ENCODE measurements at places on chromosomes 1 and 21. TPM values are rescaled to one million over a fixed set of nuclear protein-coding genes. Genes with fewer than 3 reads are reported as not detected.

DNA sequence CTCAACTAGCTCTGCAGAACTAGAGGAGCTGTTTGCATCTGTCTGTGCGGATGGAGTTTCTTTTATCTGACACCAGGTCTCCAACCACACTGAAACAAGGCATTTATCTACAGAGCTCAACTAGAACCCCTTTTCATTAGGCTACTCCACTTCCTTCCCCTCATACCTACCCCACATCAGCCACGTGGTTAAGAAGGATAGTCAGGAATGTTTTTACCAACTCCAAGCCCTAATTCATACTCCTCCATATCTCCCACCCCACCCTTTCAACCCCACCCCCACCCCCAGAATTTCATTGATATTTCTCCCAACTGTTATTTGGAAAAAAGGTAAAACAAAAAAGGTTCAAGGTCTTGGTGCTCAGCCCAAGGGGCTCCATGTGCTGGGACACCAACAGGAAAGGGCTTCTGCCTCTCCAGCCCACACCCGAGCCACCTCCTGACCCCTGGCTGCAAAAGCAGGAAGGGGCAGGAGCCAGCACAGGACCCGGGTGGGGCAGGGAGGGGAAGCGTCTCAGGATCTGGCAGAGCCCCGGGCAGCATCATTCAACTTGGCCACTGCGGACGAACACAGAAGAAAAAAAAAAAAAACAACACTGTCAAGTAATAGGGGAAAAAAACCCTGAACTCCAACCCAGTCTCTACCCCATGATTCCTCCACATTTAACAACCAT, 7.0 kb downstream of the ENSA start:
- peaks cover 12% of the 10 kb centered on the region for H3K36me3 ChIP-seq
- DNase-seq: peak; percentile 71
- no peaks in the 10 kb centered on the region for H3K27me3 ChIP-seq
- H3K27ac ChIP-seq: peak overlapping the region; percentile 71
- no peak overlapping the region for H3K4me3 ChIP-seq
- H3K4me1 ChIP-seq: peaks cover 46% of the 10 kb centered on the region

- no peak overlapping the region for H3K4me3 ChIP-seq
- H3K27me3 ChIP-seq: no peaks in the 10 kb centered on the region
- H3K27ac ChIP-seq: no peak overlapping the region
- no peaks in the 10 kb centered on the region for H3K36me3 ChIP-seq
Measured at GRCh38 chr1:182122256-182122912, 60.9 kb upstream of the ZNF648 start.

KCNE1 gene
- polyA plus RNA-seq: not detected

ABCA4 gene
- polyA plus RNA-seq: not detected

DNA sequence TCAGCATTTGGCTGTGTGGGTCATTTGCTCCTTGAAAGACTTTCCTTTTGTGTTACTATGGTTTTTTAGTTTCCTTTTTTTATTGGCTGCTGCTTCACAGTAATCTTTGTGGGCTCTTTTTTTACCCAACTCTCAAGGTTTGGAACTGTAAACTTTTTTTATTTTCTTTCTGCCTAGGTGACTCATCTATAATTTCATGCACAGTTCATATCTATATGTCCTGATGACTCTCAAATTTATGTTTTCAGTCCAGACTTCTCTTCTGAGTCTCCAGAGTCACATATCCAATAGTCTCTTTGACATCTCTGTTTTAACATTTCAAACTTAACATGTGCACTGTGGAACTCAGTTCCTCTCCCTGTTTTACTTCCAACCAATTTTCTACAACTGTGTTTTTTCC, 83.4 kb downstream of the ATF6 start:
- no peak for DNase-seq
- H3K27ac ChIP-seq: no peak overlapping the region
- H3K36me3 ChIP-seq: peaks cover 4% of the 10 kb centered on the region
- no peak overlapping the region for H3K4me3 ChIP-seq
- H3K4me1 ChIP-seq: no peaks in the 10 kb centered on the region

GRCh38 chr1:220882061-220882891, 3.0 kb downstream of the HLX start:
- peak overlapping the region; percentile 46 for H3K27ac ChIP-seq
- H3K4me3 ChIP-seq: peak overlapping the region; percentile 100
- peak; percentile 49 for DNase-seq
- H3K27me3 ChIP-seq: no peaks in the 10 kb centered on the region
- peaks cover 47% of the 10 kb centered on the region for H3K36me3 ChIP-seq
- peaks cover 3% of the 10 kb centered on the region for H3K4me1 ChIP-seq

DNA sequence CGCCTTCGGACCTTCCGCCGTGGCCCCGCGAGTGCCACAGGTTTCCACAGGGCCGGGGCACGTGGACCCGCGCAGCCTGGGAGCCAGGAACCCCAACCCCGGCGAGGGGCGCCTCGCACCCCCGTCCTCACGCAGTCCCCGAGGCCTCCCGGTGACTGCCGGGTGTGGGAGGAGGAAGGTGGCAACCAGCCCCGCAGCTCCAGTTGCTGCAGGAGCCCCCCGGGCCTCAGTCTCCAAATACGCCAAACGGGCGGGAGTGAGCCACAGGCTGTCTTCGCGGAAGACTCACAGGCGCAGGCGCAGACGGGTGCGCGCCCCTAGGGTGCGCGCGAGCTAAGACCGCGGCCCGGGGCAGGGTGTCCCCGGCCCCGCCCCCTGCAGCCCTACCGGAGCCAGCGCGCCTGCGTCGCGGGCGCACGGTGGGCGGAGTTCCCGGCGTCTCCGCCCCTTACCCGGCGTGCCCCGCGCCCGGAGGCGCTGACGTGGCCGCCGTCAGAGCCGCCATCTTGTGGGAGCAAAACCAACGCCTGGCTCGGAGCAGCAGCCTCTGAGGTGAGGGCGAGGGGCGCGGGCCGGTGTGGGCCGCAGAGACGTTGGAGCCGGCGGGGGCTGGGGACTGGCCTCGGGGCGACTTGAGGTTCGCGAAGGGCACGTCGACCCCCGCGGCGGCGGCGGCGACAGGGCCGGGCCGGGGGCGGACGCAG, at the start of gene ARF1:
ARF1 (plus strand) TSS at position 495 of the 704 bp plus-strand sequence. CDS start 14,407 bp downstream, outside the sequence.
- H3K4me1 ChIP-seq: peaks cover 43% of the 10 kb centered on the region
- no peaks in the 10 kb centered on the region for H3K27me3 ChIP-seq
- peak; percentile 91 for DNase-seq
- H3K27ac ChIP-seq: peak within 1 kb of the TSS; percentile 100
- no peaks in the 10 kb centered on the region for H3K36me3 ChIP-seq

GRCh38 chr1:212106286-212106792, 70.8 kb downstream of the DTL start:
- no peak for DNase-seq
- H3K36me3 ChIP-seq: no peaks in the 10 kb centered on the region
- H3K27ac ChIP-seq: no peak overlapping the region

DNA sequence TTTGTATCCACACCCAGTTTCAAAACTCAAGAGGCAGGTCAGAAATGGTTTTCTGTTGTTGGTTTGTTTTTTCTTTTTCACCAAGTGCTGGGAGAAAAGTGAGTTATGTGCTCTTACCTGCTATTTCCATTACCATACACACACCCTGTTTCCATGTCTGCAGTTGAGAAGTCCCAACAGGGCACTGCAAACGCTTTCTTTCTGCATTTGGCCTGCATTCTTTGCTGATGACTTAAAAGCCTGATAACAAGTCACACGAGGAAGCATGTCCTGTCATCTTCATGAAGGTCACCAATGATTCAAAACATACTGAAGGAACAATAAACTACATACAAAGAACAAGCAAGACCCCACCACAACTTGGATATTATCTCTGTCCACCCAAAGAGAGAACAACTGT, 24.8 kb upstream of the KCNE1 start:
- DNase-seq: no peak
- H3K4me1 ChIP-seq: peaks cover 17% of the 10 kb centered on the region
- H3K27me3 ChIP-seq: no peaks in the 10 kb centered on the region
- H3K27ac ChIP-seq: no peak overlapping the region

DNA sequence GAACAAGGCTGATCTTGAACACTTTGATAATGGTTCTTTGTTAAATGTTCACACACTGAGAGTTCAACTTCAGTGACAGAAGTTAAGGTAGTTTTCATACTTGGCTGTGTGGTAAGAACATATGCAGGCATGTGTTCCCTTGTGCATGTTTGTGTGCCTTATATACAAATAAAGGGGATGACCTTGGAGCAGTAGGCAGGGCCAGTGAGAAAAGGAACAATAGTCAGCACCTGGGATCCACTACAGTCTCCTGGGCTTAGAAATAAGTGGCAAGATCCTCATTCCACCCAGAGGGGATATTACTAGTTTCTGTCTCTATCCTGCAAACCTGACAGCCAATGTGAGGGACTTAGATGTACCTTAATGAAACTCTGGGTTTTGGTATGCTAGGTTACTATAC, 50.3 kb upstream of the DMRTA2 start:
- no peaks in the 10 kb centered on the region for H3K36me3 ChIP-seq
- no peak for DNase-seq
- no peaks in the 10 kb centered on the region for H3K27me3 ChIP-seq
- H3K4me1 ChIP-seq: no peaks in the 10 kb centered on the region
- H3K4me3 ChIP-seq: no peak overlapping the region

IL24 gene
- 0.05 TPM for polyA plus RNA-seq

GRCh38 chr1:159935719-159936272, 9.6 kb downstream of the IGSF9 start:
- peaks cover under 1% of the 10 kb centered on the region for H3K27me3 ChIP-seq
- no peak for DNase-seq
- H3K27ac ChIP-seq: no peak overlapping the region
- no peaks in the 10 kb centered on the region for H3K36me3 ChIP-seq
- no peaks in the 10 kb centered on the region for H3K4me1 ChIP-seq

DNA sequence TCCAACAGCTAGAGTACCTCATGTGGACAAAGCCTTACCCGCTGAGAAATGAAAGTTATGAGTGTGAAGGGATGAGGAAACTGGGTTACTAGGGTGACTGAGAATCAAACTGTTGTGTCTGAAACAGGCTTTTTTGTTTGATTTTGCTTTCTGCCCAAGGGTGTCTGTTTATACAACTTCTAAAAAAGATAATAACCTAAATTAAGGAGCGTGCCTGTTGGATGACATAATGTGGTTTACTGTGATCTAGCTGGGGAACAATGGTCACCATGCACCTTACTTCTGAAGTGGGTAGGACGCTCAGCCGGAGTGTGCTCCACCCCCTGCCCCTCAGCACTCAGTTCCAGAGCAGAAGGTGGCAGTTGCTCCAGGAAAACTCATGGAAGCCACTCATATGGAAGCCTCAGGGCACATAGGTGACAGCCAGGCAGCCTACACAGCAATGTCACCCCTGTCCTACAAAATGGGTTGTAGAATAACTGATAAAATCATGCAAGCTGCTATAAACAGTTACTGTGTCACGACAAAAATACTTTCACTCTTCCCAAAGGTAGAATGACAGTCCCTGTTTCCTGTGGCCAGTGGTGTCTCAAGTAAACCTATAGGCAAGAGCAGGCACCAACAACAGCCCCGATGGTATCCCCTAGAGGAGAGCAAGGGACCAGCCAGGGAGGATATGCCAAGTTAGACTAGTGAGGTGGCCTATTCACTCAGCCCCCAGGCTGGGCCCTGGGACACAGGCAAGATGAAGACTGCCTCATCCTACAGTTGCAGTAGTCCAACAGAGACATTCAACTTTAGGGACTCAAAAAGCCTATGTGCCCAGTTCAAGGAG, 29.3 kb downstream of the SIPA1L2 start:
- no peak overlapping the region for H3K27ac ChIP-seq
- H3K27me3 ChIP-seq: no peaks in the 10 kb centered on the region
- H3K4me3 ChIP-seq: no peak overlapping the region
- H3K36me3 ChIP-seq: no peaks in the 10 kb centered on the region

GRCh38 chr1:203098445-203098844, 12.6 kb upstream of the MYOG start:
- H3K4me3 ChIP-seq: peak overlapping the region; percentile 4
- no peak for DNase-seq
- peaks cover 20% of the 10 kb centered on the region for H3K4me1 ChIP-seq
- no peaks in the 10 kb centered on the region for H3K27me3 ChIP-seq
- no peaks in the 10 kb centered on the region for H3K36me3 ChIP-seq

ACP6 gene
- polyA plus RNA-seq: 5.0 TPM

- DNase-seq: no peak
- H3K36me3 ChIP-seq: no peaks in the 10 kb centered on the region
- H3K27ac ChIP-seq: no peak overlapping the region
Measured at GRCh38 chr1:33738976-33739375, 124.9 kb upstream of the HMGB4 start.

GRCh38 chr1:236860101-236860500, 65.0 kb downstream of the MTR start:
- H3K4me1 ChIP-seq: peaks cover 7% of the 10 kb centered on the region
- no peak overlapping the region for H3K4me3 ChIP-seq
- no peak for DNase-seq
- H3K27ac ChIP-seq: no peak overlapping the region

DNA sequence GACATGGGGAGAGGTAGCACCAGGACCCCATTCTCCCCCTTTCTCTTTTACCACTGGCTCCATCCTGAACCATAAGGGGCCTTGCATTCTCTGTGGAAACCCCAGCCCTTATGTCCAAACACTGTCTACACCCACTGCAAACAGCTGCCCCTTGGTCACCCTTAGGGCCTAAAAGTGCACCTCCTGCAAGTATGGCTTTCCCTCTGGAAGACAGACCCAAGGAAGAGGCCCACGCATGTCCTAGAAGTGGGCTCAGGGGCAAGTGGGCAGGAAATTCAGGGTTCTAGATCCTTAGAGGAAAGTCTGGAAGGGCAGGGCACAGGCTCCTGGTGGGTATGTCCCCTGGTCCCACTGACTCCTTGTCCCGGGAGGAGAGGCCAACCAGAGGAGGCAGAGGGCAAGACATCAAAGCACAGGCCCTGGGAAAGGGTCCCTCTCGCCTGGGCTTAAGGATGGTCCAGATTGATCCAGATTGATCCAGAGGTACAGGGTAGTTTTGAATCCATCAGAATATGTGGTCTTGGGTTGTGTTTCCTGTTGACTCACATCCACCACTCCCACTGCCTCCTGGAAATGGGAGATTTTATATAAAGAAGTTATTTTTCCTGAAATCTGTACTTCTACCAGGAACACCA, 150.9 kb downstream of the GRIK3 start:
- DNase-seq: no peak
- no peaks in the 10 kb centered on the region for H3K4me1 ChIP-seq
- H3K27ac ChIP-seq: no peak overlapping the region
- no peaks in the 10 kb centered on the region for H3K27me3 ChIP-seq

WNT9A gene
- 25.8 TPM for polyA plus RNA-seq

- no peaks in the 10 kb centered on the region for H3K4me1 ChIP-seq
- no peak for DNase-seq
- H3K27ac ChIP-seq: no peak overlapping the region
- H3K4me3 ChIP-seq: no peak overlapping the region
- H3K27me3 ChIP-seq: no peaks in the 10 kb centered on the region
- H3K36me3 ChIP-seq: peaks cover 7% of the 10 kb centered on the region
Measured at GRCh38 chr1:177933881-177934280, 36.0 kb downstream of the SEC16B start.

SCMH1 gene
- polyA plus RNA-seq: 17.2 TPM

GRCh38 chr1:244405856-244406255, 45.9 kb downstream of the ADSS2 start:
- no peak for DNase-seq
- no peaks in the 10 kb centered on the region for H3K4me1 ChIP-seq
- no peaks in the 10 kb centered on the region for H3K27me3 ChIP-seq
- no peak overlapping the region for H3K4me3 ChIP-seq
- H3K27ac ChIP-seq: no peak overlapping the region
